Activated CD4-positive, alpha-beta T cell treated with anti-CD3 and anti-CD28 coated beads for 4 hours (primary cell): ENCODE measurements at places on chromosomes 6 and 20.

- DNase-seq, result peak; percentile 14
Observed at GRCh38 chr6:37137201-37138090, 32.5 kb upstream of the PIM1 start.

DNA sequence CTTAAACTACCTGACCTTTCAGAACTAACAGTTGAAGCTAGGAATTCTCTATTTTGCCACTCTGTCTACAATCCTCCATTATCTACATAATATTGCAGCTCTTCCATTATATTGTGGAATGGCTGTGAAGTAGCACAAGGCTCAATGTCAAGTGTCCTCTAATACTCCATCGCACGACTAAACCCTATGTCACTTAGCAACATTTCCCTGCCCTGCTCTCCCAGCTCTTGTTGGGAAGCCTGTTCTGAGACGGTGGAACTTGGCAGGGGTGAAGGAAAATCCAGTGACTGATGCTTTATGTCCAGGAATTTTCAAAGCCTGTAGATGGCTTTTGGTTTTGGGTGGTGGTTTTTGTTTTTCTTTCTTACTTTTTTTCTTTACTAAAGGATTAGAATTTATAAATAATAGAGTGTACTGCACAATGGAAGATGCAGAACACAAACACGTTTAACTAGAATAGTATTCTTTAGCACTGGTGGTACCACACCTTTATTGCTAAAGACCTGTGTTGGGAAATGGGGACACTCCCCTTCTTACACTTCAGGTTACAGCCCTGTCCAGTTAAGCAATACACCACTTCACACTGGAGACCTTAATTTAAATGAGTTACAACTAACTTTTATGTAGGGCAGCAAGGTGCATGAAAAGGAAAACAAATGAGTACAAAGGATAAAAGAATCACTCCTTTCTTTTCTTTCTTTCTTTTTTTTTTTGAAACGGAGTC lies 20.7 kb upstream of the AMD1 start:
- DNase-seq, result no peak

GRCh38 chr6:168739381-168739780 lies 298.4 kb downstream of the SMOC2 start:
- no peak for DNase-seq

GRCh38 chr20:9323622-9324021 lies 190.8 kb upstream of the LAMP5 start:
- no peak for DNase-seq

GRCh38 chr6:13113376-13113775 lies 215.0 kb downstream of the TBC1D7 start:
- no peak for DNase-seq

GRCh38 chr6:85461798-85462170 lies 11.9 kb downstream of the NT5E start:
- DNase-seq, result no peak

DNA sequence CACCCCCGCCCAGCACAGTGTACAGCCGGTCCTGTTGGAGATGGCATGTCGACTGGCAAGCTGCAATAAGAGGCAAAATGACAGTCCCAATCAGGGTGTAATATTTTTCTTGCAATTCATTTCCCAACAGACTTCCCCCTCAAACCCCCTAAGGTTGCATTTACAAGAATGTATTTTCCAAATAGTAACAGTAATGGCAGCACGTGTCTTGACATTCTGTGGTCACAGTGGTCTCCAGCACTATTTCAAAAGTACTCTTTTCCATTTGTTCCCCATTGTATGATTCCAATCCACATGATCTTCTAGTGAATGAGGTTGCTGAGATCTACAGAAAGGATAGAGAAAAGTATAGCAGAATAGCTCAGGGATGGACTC lies 97.8 kb upstream of the CARMIL1 start:
- DNase-seq, result no peak

DNA sequence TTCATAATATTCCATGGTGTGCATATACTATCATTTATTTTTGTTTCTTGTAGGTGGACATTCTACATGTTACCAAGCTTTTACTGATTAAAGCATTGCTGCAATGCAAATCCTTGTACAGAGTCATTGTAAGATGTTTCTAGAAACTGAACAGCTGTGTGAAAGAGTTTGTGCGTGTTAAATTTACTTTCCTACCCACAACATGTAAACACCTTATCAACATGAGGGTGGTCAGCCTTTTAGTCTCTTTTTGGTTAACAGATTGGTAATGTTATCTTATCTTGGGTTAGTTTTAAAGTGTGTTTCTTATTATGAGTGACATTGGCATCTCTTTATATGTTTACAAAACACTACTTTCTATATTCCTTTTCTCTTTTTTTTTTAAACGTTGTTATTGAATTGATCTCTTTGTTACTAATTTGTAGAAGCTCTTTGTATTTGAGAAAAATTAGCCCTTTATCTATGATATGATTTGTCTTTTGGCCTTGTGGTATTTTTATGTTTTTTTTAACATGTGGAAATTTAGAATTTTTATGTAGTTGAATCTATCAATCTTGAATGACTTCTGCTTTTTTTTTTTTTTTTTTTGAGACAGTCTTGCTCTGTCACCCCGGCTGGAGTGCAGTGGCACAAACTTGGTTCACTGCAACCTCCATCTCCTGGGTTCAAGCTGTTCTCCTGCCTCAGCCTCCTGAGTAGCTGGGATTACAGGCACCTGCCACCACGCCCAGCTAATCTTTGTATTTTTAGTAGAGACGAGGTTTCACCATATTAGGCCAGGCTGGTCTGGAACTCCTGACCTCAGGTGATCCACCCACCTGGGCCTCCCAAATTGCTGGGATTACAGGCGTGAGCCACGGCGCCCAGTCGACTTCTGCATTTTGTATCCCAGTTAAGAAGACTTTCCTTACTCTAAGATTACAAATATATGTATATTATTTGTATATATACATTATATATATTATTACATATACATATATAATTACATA lies 112.1 kb downstream of the TCP11 start:
- no peak for DNase-seq

DNA sequence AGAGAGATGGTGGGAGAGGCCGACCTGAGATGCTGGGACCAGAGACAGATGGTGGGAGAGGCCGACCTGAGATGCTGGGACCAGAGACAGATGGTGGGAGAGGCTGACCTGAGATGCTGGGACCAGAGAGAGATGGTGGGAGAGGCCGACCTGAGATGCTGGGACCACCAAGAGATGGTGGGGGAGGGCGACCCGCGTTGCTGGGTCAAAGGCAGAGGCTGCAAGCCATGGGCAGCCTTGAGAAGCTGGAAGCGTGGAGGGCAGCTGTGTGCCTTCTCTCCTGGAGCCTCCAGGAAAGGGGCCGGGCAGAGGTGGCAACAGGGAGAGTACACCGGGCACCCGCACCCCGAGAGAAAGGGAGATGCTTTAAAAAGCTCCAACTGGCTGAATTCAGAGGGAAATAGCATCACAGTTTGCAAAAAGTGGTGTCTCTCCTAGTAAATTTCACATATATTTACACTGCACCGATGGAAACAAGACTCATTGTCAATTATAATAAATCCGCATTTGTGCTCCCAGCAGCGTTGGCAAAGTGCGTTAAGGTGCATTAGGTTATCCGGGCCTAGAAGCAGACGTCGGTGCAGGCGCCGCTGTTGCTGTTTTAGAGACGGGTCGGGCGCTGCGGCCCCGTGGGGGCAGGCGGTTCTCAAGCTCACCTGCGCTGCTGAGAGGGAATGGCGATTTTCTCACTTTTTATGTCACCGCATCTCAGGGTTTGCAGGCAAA lies 132.4 kb downstream of the DLL1 start:
- DNase-seq, result no peak

DNA sequence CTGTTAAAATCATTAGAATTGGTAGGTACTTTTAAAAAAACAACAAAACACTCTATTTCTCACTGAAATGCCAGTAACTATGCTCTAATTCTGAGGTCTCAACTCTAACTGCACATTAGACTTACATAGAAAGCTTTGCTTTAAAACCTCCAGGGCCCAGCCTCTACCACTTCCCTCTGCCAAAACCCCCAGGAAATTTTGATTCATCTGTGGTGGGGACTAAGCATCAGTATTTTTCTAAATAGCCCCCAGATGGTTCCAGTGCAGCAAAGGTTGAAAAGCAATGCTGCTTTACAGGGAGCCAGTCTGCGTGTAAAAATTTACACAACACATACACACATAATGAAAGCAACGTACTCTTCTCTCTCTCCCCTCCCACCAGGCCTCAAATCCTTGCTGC lies 3.8 kb downstream of the TBC1D32 start:
- DNase-seq, result no peak

DNA sequence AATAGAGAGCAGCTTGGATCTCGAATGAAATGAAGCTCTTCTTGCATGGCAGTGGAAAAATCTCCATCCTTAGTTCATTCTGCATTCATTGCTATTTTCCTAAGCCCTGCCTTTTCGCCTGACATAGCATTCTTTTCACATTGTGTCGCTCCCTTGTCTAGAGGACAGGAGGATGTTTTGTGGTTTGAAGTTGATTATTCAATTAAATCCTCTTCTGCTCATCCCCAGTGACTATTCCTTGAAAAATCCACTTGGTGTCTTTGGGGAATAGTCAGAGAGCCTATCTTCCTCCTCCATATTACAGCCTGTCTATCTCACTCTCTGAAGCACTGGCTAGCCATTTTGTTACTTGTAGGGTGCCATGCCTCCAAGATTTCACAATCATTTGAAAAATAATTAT lies 161.2 kb downstream of the KLHL32 start:
- no peak for DNase-seq

DNA sequence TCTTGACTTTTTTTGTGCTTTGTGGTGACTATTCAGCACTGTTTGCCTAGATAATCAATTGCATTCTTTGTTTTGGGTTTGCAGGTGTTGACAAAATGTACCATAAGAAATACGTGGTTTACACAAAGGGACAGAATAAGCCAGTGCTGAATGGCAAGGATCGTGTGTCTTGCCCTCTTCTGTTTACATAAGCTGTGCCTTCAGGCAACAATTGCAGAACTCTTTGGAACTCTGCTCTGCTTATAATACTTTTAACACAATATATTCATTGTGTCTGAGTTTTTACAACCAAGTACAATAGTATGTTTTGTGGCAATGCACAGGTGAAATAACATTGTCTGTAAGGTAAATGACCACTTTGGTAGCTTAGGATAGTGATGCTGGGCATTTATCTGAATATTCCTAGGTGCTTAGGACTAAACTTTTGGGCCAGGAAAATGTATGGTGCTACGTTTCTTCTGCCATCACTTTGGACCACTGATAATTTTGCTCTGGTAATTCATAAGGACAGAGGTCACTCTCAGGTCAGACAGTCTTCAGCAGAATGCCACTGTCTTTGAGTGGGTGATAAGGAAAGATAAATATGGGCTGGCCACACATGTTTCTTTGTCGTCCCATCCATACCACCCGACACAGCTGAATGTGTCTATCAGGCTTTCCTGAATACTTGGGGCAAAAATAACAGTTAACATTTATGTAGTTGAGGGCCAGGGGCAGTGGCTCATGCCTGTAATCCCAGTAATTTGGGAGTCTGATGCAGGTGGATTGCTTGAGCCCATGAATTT lies 344.6 kb upstream of the IMPG1 start:
- no peak for DNase-seq

DNA sequence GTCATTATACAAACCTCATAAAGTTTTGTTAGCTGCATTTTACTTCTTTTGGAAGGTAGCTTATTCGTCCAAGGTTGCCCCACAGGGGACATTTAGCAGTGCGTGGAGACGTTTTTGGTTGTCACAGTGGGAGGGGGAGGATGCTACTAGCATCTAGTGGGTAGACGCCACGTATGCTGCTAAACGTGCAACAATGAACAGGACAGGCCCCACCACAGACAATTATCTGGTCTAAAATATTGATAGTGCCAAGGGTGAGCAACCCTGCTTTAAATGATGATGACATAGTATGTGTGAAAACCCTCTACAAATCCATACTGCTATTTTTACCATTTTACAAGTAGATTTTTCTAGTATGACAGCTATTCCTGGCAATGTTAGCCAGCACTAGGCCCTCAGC lies 13.9 kb upstream of the GCNT2 start:
- DNase-seq, result no peak

- DNase-seq, result no peak
Observed at GRCh38 chr20:157154-157553, at the start of gene DEFB127. Gene DEFB127 (plus strand): TSS chr20:157454. CDS start chr20:157545, 91 bp downstream.

DNA sequence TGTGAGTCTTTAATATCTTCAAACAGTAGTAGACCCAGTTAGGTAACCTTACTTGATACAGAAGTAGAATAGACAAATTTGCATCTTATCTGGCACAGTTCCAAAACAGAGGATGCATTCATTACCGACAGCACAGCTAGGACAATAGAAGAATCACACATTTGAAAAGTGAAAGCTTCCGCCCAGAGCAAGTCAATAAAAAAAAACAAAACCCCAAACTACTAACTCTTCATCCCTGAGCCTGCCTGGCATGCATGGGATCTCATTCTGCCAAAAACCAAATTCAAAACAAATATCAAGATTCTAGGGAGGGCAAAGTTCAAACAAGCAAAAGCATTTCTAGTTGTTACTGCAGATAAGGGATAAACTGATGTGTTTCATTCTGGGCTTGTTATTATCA lies 235.4 kb downstream of the BTBD9 start:
- DNase-seq, result no peak

DNA sequence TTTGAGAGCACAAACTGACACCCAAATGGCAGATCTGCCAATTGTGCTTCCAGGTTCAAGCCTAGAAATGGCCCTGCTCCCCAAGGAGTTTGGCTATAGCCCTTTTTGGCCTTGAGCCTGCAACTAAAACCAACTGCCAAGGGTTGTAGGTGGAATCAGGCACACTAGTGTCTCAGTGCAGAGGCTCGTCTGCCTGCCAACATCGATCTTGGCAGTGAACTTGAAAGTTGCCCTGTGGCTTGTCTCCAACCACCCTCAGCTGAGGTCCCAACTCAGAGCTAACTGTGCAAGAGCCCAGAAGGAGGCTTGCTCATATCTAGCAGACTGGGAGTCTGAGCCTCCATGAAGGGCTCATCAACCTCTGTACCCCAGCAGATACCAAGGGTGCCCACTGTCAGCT lies 92.7 kb upstream of the GLP1R start:
- no peak for DNase-seq

- no peak for DNase-seq
Observed at GRCh38 chr20:43954704-43955061, 40.0 kb downstream of the TOX2 start.

DNA sequence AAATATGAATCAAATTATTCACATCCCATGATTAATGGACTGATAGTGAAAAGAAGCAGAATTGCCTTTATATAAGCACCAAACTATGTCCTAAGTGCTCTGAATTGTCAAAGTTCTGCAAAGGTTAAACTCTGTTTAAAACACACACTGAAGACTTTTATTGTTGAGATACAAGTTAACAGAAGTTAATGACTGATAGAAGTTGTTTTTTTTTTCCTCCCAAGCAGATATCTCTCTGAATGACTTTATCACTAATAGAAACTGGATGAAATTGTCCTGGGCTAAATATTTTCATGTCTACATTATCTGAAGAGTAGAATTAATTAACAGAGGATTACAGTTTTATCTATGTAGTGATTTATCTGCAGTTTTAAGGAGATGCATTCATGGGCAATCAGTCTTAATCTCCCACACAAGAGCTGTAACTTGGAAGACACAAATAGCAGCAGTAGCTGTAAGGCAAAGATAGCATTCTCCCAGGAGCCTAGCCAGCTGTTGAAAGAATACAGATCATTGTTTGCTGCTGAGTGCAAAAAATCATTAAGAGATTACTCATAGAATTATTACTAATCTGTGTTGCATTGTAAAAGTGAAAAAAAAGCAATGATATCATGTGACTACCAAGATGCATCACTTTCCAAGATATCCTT lies 49.9 kb downstream of the BMP5 start:
- no peak for DNase-seq

GRCh38 chr6:142302421-142303175 lies 791 bp downstream of the ADGRG6 start:
- DNase-seq, result no peak

GRCh38 chr6:113082745-113083144 lies 735.6 kb downstream of the RFPL4B start:
- no peak for DNase-seq

- no peak for DNase-seq
Observed at GRCh38 chr6:91082311-91082832, 495.5 kb upstream of the MAP3K7 start.
